Motor neuron (in vitro differentiated cells): ENCODE measurements at places on chromosomes 6 and 20. TPM values are rescaled to one million over a fixed set of nuclear protein-coding genes. Genes with fewer than 3 reads are reported as not detected.

EEF1A1 gene
- 14,985 and 15,255 TPM in 2 replicates for total RNA-seq

BPIFB2 gene
- not detected in 2 replicates for total RNA-seq

PSORS1C2 gene
- total RNA-seq: not detected in 2 replicates

TRIM10 gene
- 0.08 TPM in 1 of 2 replicates, not detected in the other for total RNA-seq

SIGLEC1 gene
- total RNA-seq: 0.59 and 0.61 TPM in 2 replicates

HLA-DPB1 gene
- total RNA-seq: 1.4 and 2.1 TPM in 2 replicates

PGC gene
- 0.95 and 2.1 TPM in 2 replicates for total RNA-seq

C6orf15 gene
- not detected in 2 replicates for total RNA-seq

TSPO2 gene
- not detected in 2 replicates for total RNA-seq

PDYN gene
- 0.66 TPM in 1 of 2 replicates, not detected in the other for total RNA-seq

DNA sequence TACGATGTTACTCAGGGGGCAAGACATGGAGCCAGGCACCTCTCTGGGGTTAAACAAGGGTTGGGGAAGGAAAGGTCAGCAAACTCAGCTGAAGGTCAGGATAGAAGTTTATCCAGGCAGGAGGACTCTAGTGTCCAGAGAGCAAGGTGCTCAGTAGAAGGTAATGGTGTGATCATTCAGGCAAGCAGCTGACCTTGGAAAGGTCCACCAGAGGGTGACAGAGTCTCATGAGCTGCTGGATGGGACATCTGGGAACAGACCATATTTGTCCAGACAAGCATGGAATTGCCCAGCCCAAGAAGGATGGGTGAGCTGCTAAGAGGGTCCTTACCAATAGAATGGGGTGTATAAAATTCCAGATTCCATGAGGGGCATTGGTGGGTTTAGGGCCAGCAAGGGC lies 89.5 kb downstream of the MAP3K7 start:
- no peak for ATAC-seq

DNA sequence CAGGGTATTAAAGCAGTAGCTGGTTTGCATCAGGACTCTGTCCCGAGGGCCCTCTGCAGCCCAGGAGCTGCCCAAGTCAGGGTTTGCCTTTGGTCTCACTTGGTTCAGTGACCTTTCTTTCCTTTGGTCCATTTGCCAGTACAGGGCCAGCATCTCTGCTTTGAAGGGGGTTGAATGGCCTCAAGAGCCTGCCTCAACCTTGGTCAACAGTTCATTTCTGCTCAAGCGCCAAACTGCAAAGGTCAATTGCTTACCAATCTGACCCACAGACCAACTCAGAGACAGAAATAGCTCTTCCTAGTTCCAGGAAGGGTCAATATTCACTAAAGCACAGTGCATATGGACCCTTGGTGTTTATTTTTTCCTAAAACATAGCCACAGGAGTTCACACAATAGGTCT lies 19.4 kb downstream of the VIP start:
- no peak for ATAC-seq

DNA sequence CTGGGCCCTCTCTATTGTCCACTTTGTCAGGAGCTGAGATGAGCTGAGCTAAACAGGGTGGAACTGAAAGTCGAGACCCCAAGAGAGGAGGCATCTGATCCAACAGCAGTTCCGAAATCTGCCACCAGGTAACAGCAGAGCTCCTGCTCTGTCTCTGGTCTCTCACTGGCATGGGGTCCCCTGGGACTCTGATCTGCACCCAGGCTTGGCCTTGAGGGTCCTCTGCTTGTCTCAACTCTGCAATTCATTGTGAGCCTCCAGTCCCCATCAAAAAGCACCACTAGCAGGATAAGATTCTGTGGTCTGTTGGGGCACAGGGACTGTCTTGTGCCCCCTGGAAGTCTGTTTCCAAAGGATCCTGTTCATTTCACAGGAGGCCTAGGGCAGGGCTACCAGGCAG lies 62.5 kb upstream of the TOP1 start:
- no peak for ATAC-seq

DNA sequence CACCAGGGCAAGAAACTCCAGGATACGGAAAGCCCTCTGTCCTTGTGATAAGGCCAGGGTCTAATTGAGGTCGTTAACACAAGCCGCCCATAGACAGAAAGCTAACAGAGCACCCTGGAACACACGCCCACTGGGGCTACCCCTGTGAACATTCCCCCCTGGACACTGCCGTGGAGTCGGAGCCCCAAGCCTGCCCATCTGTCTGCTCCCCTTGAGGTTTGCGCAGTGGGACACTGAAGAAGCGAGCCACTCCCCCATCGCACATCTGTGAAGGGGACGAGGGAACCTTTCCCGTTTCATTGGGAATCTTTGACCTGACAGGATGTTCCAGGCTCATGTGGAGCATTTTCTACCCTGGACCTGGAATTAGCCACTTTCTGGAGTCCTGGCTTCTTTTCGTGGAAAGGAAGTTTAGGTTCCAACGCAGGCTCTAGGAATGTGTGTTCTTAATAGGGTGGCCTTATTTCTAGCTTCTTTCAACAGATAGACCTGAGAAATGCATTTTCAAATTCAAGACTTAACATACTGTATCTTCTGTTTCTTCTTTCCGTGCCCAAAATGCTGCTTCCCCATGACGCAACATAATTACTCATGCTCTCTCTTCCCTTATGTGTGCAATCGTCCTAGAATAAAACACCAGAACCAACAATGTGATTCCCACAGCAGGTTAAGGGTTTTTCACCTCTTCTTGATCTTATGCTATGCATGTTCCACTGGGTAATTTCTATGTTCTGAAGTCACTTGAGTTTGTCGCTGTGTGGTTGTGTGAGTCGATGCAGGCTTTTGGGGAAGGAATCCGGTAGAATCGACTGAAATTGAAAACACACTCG lies 161.1 kb downstream of the ERMARD start:
- no peak for ATAC-seq

- peak; percentile 95 for ATAC-seq
These were observed 108.5 kb downstream of the UNC5CL start for GRCh38 chr6:40930555-40930954.

DNA sequence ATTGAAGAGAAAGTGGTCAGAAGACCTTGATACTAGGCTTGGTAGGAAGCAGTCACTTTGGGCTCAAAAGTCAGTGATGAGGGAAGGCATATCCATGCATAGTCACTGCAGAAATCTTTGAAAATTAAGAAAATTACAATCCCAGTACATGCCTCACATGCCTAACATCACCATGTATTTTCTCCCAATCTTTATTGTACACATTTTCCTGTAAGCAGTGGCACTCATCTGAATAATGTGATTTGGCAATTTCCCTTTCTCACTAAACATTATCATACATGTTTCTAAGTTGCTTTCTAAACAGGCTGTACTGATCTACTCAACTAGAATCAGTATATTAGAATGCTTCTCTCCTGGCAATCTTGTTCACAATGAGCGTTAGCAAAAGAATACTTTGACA lies 280.7 kb upstream of the SUPT3H start:
- ATAC-seq: no peak

- no peak for ATAC-seq
These were observed 191.0 kb downstream of the IBTK start for GRCh38 chr6:82056567-82056966.

- peak; percentile 37 for ATAC-seq
These were observed 90.7 kb upstream of the ARID1B start for GRCh38 chr6:156686301-156686994.

DNA sequence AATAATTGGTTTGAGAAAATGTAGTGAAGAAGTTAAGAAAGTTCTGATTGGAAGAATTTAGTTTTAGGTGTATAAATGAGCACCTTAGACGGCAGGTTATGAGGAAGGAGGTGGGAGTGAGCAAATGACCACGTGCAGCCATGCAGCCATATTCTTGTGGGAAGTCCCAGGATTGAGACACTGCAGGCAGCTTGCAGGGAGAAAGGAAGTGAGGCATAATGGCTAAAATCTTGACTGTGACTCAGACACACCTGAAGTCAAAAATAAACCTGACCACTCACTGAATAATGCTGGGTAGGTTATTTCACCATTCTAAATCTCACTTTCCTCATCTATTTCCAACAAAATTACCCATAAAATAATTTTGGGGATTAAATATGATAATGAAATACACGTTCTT lies 16.6 kb downstream of the DSE start:
- no peak for ATAC-seq

- ATAC-seq: no peak
These were observed 48.7 kb upstream of the SRSF6 start for GRCh38 chr20:43408848-43409576.

GRCh38 chr20:50353289-50353961 lies 156.8 kb upstream of the PTPN1 start:
- ATAC-seq: no peak

DNA sequence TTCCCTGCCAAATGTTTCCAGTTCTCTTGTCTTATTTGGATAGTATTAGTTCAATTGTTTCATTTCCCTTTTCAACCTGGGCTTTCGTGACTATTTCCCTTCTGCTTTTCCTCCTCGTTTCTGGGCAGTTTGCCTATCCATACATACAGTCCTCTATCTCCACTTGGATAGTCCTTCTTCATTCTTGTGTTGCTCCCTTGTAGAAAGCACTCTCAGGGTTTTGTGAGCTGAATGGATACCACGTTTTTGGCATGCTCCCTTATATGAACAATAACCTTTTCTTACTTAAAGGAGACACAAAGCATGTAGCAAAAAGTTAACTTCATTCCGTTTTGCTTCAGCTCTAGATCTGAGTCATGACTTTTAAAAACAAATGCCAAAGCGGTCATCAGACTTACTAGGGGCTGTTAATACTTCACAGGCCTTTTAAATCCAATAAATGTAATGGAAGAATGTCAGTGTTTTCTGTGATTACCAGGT lies 16.6 kb downstream of the CRYBG1 start:
- no peak for ATAC-seq

DNA sequence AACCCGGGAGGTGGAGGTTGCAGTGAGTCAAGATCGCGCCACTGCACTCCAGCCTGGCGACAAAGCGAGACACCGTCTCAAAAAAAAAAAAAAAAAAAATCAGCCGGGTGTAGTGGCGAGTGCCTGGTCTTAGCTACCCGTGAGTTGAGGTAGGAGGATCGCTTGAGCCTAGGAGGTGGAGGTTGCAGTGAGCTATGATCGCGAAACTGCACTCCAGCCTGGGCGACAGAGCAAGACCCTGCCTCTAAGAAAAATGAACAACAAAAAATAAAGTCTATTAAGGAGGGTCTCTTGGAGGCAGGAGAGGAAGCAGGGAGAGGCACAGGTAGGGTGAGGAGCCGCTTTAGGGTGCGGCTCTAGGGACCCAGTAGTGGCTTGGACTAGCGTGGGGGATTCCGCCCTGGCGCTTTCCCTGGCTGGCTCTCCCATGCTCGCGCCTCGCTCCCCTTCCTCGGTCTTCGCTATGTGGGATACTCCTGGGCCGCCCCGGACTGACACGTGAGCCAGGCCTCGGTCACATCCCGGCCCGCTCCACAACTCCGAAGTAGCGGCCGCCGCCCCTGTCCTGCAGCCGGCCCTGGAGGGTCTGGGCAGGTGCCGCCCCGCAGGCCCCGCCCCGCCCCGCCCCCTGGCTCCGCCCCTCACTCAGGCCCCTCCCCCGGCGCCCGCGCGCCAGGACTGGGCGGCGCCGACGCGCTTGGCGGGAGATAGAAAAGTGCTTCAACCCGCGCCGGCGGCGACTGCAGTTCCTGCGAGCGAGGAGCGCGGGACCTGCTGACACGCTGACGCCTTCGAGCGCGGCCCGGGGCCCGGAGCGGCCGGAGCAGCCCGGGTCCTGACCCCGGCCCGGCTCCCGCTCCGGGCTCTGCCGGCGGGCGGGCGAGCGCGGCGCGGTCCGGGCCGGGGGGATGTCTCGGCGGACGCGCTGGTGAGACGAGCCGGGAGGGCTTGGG lies at the start of gene MYBL2:
Gene MYBL2, plus strand, starts transcription at position 739 of the 953 bp plus-strand sequence. Its CDS starts 170 bp downstream, at position 909.
- ATAC-seq: peak; percentile 92

DNA sequence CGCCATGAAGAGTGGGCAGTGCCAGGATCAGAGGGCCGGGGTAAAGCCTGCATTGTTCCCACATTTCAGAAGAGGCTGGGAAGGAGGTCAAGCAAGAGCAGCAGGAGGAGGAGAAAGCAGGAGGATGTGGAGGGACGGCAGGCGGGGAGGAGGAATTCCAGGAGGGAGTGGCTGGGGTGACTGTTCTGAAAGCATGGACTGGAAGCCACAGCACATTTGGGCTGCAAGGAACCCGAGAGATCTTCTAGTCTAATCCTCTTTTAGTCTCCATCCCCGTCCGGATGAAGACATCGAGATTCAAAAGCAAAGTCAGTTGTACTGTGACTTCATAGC lies 76.9 kb downstream of the FAM50B start:
- ATAC-seq: no peak

DNA sequence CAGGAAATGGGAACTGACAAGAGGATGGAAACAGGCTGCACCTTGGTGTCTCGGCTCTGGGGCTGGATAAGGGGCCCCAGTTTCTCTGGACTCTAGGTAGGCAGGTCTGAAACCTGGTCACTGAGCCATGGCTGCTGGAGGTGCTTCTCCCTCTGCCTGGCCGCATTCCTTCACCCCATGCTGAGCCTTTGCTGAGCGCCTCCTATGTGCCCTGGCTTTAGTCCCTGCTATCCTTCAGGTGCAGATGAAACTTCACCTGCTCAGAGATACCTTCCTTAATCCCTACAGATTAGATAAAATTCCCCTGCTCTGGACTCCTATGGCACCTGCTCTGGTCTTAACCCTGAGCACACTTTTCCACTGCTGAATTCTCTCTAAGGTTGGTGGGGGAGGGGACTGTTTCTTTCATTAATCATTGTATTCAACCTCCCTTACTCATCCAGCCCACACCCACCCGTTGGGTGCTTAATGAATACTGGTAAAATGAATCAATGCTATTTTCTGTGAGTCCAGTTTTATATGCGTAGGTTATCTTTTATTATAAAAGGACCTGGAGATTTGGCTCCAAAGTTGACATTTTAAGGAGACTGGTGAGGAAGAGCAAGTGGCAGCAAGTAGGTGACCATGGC lies 19.3 kb downstream of the MYLK4 start:
- ATAC-seq: no peak

DNA sequence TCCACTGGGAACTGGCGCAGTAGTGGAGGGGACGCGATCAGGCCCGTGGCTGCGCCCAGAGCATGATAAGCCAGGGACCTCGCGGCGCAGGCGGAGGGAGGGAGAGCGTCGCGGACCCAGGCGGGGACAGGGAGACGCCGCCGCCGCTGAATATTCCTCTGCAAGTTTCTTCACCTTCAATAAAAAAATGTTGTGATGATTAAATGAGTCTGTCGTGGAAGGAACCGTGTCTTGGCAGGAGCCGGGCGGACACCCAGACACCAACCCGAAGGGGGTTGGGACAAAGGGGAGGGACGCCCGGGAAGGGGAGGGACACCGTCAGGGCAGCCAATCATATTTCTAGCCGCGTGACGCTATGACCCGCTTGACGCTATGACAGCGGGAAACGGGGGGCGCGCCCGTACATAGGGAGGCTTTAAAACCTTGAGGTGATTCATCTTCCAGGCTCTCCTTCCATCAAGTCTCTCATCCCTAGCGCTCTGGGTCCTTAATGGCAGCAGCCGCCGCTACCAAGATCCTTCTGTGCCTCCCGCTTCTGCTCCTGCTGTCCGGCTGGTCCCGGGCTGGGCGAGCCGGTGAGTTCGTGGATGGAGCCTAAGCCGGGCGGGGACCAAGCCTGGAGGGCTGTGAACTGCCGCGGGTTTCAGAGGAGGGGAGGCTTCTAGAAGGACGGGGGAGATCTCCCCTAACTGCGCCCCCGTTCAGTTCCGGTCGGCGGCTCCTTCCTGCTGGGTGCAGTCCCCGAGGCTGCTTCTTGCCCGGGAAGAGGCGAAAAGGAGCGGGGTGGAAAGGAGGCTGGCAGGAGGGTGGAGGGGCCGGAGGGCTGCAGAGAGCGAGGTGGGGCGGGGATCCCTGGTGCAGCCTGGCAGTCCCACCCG lies at the start of gene ULBP2:
Gene ULBP2, plus strand, starts transcription at position 432 of the 878 bp plus-strand sequence. Its CDS starts 59 bp downstream, at position 491.
- peak; percentile 97 for ATAC-seq
